ENCODE measurements at places on chromosomes 5 and 9.

GRCh38 chr5:165188556-165189175 is 1683.2 kb downstream of the MAT2B start:
- DNase-seq = no peak

GRCh38 chr5:140628711-140629110 is 4.3 kb downstream of the CD14 start:
- no peak for DNase-seq

DNA sequence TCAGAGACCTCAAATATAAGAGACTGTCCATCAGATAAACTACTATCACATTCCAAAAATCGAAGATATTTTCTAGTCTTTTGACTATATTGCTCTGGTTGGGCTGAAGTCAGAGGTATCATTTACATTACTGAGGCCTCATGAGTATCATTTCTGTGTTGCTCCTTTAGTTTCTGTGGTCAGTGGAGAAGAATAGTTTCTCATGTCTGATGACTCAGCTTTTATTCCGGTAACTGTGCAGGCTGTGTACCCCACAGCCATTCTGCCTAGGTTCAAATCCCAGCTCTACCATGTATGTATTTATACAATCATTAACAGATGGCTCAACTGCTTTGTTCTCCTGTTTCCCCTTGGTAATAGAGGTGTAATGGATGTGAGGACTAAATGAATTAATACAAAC is 179.3 kb downstream of the ALDH1A1 start:
- no peak for DNase-seq

GRCh38 chr9:94289691-94290090 is 30.6 kb downstream of the ZNF169 start:
- no peak for DNase-seq

DNA sequence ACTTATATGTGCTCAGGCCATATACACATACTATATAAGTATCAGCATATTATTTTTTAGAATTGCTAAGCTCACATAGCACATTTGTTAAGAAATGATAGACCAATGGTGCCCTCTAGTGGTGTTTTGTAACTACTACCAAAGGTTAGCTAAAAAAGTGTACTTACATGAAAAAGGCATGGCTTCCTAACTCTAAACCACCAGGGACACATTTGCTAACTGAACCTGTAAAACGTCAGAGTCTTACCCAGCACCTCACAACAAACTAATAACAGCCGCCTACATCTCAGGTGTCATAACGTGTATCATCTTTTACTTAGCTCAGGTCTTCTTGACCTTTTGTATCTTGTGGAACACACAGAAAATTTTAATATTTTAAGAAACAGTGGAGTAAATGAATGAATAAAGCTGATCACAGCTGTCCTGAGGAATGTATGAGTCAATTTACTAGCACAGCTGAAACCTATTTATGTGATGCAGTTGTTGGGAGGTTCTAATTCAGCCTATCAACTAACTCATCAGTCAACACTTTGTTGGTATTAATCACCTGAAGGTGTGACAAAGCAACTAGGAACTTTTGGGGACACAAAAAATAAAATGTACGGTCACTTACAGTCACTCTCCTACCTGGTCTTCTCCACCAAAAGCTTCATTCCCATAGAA is 72.9 kb downstream of the BAAT start:
- peak; percentile 31 for DNase-seq

- DNase-seq = no peak
These were observed 190.2 kb downstream of the SLC12A2 start for GRCh38 chr5:128273736-128274135.

DNA sequence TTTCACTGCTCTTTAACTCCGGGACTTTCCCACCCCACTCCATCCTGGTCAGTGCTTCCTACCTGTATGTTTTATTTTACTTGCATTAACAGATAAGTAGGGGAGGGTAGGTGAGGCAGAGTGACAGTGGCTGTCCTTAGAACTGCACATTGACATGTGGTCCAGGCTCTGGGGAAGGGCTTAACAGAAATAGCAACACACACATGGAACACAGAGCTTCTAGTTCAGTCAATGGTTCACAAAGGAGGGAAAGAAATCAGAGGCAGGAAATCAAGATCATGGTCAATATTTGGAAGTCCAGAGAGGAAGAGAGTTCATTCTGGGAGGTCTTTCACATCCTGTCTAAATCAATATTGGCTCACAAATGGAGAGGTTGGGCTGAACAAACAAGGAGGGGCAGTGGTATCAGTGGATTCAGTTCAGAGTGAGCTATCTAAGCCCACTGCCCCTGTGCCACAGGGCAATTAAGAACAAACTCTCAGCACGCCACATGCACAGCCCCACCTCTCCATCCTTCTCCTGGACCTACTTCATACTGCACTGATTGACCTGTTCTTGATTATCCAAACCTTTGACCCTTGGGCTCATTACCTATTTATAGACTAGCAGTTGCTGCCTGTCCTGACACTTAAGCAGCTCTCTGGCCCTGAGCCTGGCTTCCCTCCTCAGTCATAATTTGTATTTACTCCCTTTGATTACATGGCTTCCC is 6.2 kb upstream of the VPS13A start:
- no peak for DNase-seq

- no peak for DNase-seq
These were observed 61.3 kb upstream of the XPA start for GRCh38 chr9:97758334-97758916.

GRCh38 chr9:23598994-23599393 is 227.0 kb downstream of the ELAVL2 start:
- no peak for DNase-seq

- DNase-seq = no peak
These were observed 1.1 kb downstream of the SPATA31D1 start for GRCh38 chr9:81989700-81990099.

- no peak for DNase-seq
These were observed 112.2 kb downstream of the MARCHF11 start for GRCh38 chr5:16067415-16067814.

DNA sequence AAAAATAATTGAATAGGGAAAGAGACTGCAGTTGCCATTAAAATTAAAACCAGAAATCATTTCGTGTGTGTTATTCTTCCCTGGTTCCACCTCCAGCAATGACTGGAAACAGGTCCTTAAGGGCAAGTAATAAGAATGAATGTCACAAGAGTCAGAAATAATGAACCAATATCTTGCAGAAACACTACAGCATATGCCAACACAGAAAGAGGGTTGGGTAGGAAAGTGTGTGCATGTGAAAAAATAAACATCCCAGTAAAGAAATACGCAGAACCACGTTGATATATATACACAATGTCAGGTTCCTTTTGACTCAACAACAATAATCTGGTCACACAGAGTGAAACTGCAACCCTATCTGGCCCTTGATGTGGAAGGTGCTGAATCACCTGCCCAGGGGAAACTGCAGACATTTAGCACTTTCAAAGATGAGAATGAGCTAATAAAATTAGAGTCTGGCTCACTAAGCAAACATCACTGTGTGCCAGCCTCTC is 15.0 kb downstream of the HMHB1 start:
- DNase-seq = no peak

- DNase-seq = no peak
These were observed 138.6 kb upstream of the DHFR start for GRCh38 chr5:80793354-80793753.

GRCh38 chr5:15763754-15764153 is 263.8 kb downstream of the FBXL7 start:
- no peak for DNase-seq

- DNase-seq = no peak
These were observed 638.8 kb upstream of the WWC1 start for GRCh38 chr5:167652690-167653089.

DNA sequence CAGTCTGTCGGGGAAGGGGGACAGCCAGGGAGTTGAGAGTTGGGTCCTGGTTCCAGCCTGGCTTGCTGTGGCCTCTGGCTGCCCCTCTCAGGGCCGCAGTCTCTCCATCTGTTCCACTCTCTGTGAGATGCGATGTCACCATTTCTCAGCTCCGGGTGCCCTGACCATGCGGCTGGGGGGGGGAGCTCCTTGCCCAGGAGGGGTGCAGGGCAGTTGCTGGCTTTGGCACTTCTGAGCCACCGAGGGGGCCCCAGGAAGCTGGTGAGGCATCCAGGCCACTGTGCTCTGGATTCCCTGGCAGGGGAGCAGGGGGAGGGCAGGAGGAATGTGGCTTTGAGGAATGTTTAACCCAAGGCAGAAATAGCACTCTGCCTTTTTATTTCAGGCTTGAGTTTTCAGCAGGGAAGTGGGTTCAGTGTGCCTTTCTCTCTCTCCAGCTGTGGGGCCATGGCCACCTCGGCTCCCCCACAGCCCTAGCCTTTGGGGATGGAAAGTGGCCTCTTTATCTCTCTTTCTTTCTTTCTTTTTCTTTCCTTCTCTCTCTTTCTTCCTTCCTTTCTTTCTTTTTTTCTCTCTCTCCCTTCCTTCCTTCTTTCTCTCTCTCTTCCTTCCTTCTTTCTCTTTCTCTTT is 11.0 kb downstream of the NCS1 start:
- DNase-seq = no peak

- no peak for DNase-seq
These were observed 338.3 kb downstream of the RAB3C start for GRCh38 chr5:58921159-58921558.

DNA sequence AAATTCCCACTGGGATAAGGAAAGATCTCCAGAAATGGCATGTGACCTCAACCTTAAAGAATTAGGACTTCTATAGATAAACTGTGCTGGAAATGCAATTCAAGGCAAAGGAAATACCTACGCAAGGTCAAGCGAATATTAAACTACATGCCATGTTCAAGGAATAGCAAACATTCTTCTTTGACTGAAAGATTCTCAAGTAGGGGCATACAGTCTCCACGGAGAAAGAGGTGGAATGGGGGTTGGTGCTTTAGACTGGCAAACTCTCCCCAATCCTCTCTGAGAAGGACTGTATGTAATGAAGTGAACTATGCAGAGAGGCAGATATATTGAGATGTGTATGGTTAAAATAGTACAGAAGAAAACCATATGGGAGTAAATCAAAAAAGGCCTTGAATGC is 6.1 kb downstream of the RICTOR start:
- DNase-seq = no peak

- no peak for DNase-seq
These were observed 12.7 kb upstream of the FCN1 start for GRCh38 chr9:134930398-134930797.

DNA sequence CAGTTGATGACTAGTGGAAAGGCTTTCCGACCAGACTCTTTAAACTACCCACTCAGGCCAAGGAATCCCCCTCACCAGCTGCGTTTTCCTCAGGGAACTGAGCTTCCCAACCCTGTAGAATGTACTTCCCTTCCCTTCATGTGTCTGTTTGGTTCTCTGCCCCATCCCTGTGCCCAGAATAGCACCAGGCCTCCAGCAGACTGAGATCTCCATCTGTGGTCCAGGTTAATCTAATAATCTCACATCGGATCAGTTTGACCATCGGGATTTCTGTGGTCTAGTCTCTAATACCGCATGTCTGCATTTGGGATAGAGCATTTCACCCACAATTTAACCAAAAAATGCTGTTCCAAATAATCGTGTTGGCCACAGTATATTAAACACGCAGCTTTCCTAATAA is 237.2 kb downstream of the ROR2 start:
- DNase-seq = no peak
